Spleen (tissue), 13 donors: ENCODE measurements at places on chromosomes 3 and 15.

GRCh38 chr3:73045391-73045790 is 16.1 kb upstream of the EBLN2 start:
- no peak for DNase-seq

DNA sequence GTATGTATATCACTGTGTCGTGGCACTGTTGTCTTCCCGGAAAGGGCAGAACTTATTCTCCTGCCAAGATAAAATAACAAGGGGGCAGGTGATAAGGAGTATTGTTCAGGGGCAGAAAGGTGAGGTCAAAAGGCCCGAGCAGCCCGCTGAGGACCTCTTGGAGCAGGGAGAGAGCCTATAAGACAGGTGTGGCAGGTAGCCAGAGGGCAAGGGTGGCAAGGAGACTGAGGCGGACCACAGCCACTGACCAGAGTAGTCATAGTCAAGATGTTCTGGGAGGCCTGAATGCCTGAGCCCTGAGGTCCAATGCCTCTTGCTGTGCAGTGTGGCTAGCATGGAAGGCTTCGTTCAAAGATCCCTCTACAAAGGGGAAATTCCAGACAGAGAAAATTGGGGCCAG is 172.3 kb upstream of the CHRNA7 start:
- no peak for DNase-seq

DNA sequence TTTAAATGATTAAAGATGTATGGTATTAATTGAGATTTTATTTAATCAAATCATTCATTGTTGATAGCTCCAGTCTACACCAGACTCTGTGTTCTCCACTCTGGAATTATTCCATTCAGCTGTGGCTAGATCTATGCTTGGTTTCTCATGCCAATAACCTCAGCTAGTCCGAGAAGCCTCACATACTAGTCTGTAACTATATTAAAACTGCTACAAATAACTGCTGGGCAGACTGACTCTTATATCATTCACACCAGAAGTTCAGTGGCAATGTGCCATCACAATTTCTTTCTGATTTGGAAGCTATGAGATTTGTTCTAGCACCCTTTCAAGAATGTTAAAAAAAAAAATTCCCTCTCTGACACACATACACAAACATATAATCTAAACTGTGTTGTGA is 947.3 kb downstream of the ROBO1 start:
- no peak for DNase-seq

- DNase-seq: no peak
These were observed 68.6 kb downstream of the ABHD5 start for GRCh38 chr3:43759297-43759782.

- DNase-seq: no peak
These were observed 56.6 kb downstream of the RFTN1 start for GRCh38 chr3:16456784-16457415.

DNA sequence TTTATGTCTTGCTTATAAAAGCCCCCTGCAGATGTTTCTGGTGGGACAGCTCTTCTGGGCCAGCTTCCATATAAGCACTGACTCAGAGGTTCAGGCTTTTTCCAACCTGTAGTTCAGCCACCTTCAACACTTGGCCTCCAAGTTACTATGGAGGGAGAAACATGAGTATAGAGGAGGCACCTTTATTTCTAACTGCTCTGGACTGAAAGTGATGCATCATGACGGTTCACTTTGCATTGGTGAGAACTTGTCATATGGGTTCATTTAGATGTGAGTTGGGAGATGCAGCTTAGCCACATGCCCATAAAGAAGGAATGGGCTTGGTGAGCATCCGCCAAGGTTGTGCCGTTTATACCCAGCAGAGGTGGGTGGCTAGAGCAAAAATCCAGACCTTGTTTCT is 58.8 kb upstream of the CFAP161 start:
- DNase-seq: no peak

GRCh38 chr15:78177447-78177873 is 28.3 kb downstream of the IDH3A start:
- peak; percentile 78 for DNase-seq

- no peak for DNase-seq
These were observed 133.0 kb upstream of the SOX2 start for GRCh38 chr3:181578743-181579142.

DNA sequence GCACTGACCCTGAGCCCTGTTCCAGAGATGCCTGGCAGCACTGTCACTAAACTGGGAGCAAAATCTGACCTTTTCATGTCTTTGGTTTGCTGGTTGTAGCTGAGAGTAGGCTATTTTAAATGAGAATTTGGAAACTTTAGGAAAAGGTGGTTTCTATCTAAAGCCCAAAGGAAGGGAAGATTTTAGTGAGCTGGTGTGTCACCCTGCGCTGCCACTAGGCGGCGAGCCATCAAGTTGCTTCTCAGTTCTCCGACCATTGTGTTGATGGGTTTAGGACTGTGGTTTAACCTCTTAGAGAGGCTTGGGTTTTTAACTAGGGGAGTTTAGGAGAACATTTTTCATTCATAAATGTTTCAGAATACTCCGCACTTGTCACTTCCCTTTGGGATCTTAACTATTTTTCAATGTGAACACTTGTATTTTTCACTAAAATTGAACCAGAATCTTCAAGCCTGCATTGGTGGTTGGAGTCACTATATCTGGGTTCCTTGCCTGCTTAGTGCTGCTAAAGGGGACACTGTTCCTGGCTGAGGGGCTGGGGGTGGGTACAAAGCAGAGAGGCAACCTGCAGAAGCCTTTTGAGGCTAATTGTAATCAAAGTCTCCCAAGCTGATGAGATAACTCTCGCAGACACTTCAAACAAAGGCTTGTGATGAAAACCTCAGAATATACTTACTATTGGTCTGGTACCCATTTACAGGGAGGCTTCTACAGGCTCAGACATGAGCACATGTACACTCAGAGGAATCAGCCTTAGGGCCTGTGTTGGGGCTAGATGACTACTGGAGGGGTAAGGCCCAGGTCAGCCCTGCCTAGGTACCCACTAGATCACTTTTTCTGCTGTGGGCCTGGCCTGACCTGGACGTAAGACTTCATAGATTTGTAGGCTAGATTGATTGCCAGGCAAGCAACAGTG is 16.8 kb downstream of the EXOSC7 start:
- DNase-seq: no peak

- no peak for DNase-seq
These were observed 73.3 kb downstream of the FNDC3B start for GRCh38 chr3:172112734-172113120.

GRCh38 chr3:187318819-187319616 is 27.5 kb upstream of the MASP1 start:
- no peak for DNase-seq

DNA sequence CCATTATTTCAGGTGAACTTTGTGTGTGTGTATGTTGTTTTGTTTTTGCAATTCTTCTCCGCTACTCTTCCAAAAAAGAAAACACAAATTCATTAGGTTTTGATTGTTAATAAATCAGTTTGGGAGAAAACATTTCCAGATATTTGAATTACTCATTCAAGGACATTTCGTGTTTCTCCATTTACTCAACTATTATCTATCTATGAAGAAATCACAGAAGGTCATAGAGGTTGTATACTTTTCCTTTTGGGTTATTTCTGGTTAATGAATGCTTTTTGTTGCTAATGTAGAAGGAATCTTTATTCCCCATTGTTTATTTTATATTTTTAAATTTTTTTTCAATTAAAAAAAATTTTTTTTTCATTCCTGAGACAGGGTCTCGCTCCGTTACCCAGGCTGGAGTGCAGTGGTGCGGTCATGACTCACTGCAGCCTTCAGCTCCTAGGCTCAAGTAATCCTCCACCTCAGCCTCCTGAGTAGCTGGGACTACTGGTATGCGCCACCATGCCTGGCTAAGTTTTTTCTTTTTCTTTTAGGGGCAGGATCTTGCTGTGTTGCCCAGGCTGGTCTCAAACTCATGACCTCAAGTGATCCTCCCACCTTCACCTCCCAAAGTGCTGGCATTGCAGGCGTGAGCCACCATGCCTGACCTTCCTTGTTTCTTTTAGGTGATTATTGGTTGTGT is 28.4 kb downstream of the IGF1R start:
- no peak for DNase-seq

- DNase-seq: no peak
These were observed 76.6 kb downstream of the RPL39L start for GRCh38 chr3:187062526-187063177.

- DNase-seq: no peak
These were observed 5.6 kb downstream of the SUCNR1 start for GRCh38 chr3:151879037-151879436.

- DNase-seq: no peak
These were observed 11.2 kb upstream of the TMEM212 start for GRCh38 chr3:171831936-171832335.

- DNase-seq: no peak
These were observed 469 bp downstream of the ZNF770 start for GRCh38 chr15:34987609-34988026.

- no peak for DNase-seq
These were observed 580.3 kb downstream of the MECOM start for GRCh38 chr3:169083163-169083562.
